ENCODE measurements at places on chromosomes 13 and 19.
A peak's percentile ranks its signal among the peaks of the same experiment; 100 is the strongest.

- no peak for DNase-seq
These were observed 314.8 kb downstream of the PCDH17 start for GRCh38 chr13:57946361-57946760.

DNA sequence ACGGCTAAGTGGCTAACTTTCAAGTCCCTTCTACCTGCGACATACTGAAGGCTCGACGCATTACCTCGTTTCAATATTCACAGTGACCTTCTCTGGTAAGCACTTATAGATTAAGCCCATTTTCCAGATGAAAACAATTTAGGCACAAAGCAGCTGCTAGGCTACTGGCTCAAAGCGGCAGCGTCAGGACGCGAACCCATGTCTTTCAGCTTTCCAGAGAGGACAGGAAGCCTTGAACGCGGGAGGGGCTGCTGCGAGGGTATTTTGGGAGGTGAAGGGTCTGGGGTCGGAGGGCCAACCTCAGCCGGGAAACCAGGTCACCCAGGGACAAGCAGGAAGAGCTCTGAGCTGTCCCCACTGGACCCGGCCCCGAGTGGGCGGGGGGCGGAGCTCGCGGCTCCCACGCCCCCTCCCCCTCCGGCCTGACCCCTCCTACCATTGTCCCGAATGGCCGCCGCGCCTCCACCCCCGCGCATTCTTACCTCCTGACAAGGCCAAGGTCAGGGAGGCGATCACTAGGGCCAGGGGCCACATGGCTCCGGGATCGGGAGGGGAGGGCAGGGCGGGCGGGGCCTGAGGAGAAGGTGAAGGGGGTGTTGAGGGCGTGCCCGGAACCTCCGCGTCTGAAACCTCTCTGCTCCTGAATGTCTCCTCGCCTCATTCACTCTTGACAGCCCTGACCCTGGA is at the start of gene KLK13:
TSS of gene KLK13 (minus strand) at position 559 of the 687 bp plus-strand sequence. CDS start at position 534, 25 bp downstream.
- no peak for DNase-seq

GRCh38 chr19:28521614-28522544 is 691.1 kb downstream of the UQCRFS1 start:
- no peak for DNase-seq

GRCh38 chr13:21894091-21894490 is 223.2 kb downstream of the FGF9 start:
- DNase-seq, result no peak

- no peak for DNase-seq
These were observed 19.6 kb downstream of the CELF5 start for GRCh38 chr19:3243819-3244700.

GRCh38 chr13:40648040-40648439 is 18.4 kb downstream of the FOXO1 start:
- DNase-seq, result no peak

- DNase-seq, result no peak
These were observed 706.5 kb upstream of the MIR17HG start for GRCh38 chr13:90640976-90641375.

- DNase-seq, result no peak
These were observed 30.8 kb upstream of the ZNRF4 start for GRCh38 chr19:5424192-5424973.

DNA sequence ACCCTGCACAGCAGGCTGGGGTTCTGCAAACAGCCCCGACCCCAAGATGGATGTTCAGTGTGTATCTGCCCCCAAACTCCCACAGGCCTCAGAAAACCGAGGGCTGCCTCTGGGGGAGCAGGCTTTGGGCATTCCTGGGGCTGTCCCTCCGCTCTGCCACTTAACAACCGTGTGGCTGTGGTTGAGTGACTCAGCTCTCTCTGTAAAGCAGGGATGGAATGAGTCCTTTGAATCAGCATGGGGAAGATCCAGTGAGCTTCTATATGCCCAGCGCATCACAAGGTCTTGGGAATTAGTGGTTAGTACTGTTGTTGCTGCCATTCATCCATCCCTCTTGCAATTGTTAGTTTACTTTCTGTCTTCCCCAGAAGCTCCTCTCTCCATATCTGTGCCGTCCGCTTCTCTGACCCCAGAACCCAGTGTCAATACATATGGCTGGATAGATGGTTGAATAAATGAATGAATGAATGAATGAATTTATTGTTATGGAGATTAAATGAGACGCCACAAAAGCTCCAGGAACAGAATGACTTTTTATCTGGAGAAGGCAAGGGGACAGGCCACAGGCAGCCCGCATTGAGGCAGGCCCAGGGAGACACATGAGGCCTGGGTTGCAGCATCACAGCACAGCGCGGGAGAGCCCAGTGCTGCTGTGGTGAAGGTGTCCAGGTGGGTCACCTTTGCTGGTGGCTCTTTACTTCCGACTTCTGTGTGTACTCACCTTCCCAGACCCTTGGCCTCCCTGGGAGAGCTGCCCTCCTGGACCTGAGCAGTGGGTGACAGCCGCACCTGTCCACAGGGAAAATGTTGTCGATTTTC is 89.2 kb downstream of the RGCC start:
- DNase-seq, result peak; percentile 34

DNA sequence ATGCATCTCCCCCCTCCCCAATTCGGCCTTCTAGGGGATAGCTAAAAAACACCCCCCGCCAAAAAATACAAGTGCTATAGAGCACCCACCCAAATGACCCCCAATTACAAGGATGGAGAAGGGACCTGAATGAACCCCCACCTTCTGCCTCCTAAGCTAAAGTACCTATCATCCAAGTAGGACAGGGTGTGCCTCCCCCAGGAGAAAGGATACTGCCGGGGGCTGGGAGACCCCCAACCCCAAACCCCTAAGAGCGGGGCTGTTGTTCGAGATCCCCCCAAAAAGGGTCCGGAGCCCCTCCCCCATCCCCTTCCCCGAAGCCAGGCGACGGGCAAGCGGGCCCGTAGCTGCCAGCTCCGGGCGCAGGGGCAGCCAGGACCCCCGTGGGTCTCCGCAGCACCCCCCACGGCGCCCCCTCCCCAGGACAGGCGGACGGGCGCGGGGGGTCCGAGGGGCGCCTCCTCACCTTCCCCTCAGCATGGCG is 1.9 kb downstream of the ZC3H4 start:
- DNase-seq, result no peak

GRCh38 chr19:33465371-33465770 is 56.2 kb downstream of the PEPD start:
- DNase-seq, result no peak
